ENCODE measurements at places on chromosomes 1 and 21. TPM values are rescaled to one million over a fixed set of nuclear protein-coding genes. Genes with fewer than 3 reads are reported as not detected.

Gene CD244
- total RNA-seq = not detected

Gene ASCL5
- total RNA-seq = not detected

DNA sequence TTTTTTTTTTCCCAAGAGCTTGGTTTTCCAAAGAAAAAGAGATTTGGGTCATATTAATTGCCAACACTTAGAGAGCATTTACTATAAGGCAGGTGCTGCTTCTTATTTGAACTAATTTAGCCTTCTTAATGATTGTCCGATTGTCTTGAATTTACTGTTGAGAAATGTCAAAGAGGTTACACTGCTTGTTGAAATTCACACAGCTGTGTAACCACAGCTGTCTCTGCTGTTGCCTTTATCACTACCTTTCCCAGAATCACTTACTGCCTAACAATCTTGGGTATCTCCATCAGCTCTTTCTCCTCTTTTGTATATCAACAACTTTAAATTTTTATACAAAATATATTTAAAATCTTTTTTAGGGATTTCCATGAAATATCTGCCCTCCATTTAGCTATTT, 115.6 kb downstream of the UCHL5 start:
- H3K4me1 ChIP-seq = no peaks in the 10 kb centered on the region
- H3K27ac ChIP-seq = no peak overlapping the region
- no peaks in the 10 kb centered on the region for H3K36me3 ChIP-seq
- H3K4me3 ChIP-seq = no peak overlapping the region
- no peaks in the 10 kb centered on the region for H3K27me3 ChIP-seq

DNA sequence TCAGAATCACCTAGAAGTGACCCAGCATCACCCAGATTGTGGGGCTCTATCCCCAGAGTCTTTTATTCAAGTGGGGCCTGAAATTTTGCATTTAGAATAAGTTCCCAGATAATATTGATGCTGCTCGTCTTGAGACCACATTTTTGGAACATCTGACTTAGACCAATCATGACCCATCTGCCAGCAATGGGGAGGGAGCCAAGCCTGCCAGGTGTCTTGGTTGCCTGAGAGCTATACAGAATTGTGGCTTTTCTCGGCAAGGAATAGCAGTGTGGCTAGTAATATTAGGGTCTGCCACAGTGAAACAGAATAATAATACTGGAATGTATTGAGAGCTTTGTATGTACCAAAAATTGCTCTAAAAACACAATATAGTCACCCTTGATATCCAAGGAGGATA, 31.1 kb upstream of the RGS8 start:
- no peak overlapping the region for H3K27ac ChIP-seq
- DNase-seq = no peak
- H3K27me3 ChIP-seq = no peaks in the 10 kb centered on the region
- H3K4me1 ChIP-seq = no peaks in the 10 kb centered on the region

Gene PLEKHA6
- total RNA-seq = 15.4 TPM

- no peaks in the 10 kb centered on the region for H3K27me3 ChIP-seq
- peak overlapping the region; percentile 70 for H3K4me3 ChIP-seq
- H3K27ac ChIP-seq = peak overlapping the region; percentile 94
These were observed 704 bp downstream of the S100A16 start for GRCh38 chr1:153612111-153612754.

DNA sequence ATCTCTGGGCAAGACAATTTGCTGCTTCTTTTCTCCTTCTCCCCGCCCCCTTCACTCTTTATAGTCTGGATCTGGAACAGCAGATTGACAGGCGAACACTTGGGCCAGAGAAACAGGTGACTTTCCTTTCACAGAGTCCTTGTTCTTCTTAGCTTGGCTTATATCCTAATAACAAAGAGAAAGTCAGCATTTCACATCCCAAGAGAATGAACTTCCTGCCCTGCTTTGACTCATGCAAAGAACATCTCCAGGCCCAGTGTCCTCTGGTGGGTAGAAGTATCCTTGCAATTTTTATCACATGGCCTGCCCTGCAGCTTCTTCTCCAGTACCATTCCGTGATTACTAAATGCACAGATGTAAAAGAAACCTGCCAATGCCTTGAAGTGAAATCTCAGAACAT, 764.4 kb downstream of the ADGRL2 start:
- peak overlapping the region; percentile 30 for H3K27ac ChIP-seq
- no peaks in the 10 kb centered on the region for H3K36me3 ChIP-seq
- DNase-seq = no peak
- no peaks in the 10 kb centered on the region for H3K27me3 ChIP-seq
- no peak overlapping the region for H3K4me3 ChIP-seq

- no peaks in the 10 kb centered on the region for H3K36me3 ChIP-seq
- no peak overlapping the region for H3K4me3 ChIP-seq
- peaks cover 31% of the 10 kb centered on the region for H3K27me3 ChIP-seq
- DNase-seq = peak; percentile 47
These were observed 8.1 kb upstream of the ETV3L start for GRCh38 chr1:157107702-157108101.

Gene B3GALNT2
- total RNA-seq = 37.4 TPM

DNA sequence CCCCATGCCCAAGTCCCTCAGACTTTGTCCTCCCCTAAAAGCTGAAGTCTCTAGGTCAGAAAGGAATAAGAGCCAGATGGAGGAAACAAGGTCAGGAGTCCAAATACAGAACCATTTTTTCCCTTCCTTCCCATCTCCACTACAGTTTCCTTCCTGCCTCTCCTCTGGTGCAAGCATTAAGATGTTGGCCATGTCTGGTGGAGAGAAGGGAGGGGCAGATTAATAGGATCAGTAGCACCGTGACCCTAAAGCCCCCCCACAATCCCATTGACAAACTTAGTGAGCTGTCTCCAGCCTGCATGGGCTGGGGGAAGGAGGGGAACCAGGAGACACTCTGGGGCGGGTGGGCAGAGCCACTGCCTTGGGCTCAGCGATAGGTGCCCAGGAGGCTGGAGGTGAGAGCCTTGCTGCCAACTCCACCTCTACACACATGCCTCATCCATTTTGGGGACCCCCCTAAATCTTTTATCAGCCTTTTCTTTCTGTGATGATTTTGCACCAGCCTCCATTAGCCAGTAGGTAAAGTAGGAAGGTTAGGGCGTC, 59.8 kb downstream of the RHBG start:
- peaks cover 90% of the 10 kb centered on the region for H3K27me3 ChIP-seq
- H3K4me3 ChIP-seq = no peak overlapping the region
- no peak overlapping the region for H3K27ac ChIP-seq
- no peaks in the 10 kb centered on the region for H3K36me3 ChIP-seq
- H3K4me1 ChIP-seq = no peaks in the 10 kb centered on the region
